ENCODE measurements at places on chromosomes 1 and 21. TPM values are rescaled to one million over a fixed set of nuclear protein-coding genes. Genes with fewer than 3 reads are reported as not detected.

Gene ASCL5
- polyA plus RNA-seq, result not detected

Gene TRIM46
- polyA plus RNA-seq, result 11.0 TPM

Gene PCSK9
- not detected for polyA plus RNA-seq

Gene CCDC181
- polyA plus RNA-seq, result 3.0 TPM

Gene TMIGD3
- polyA plus RNA-seq, result 3.9 TPM

Gene KRTAP12-4
- polyA plus RNA-seq, result not detected

Gene IPO9
- 108 TPM for polyA plus RNA-seq

Gene A3GALT2
- polyA plus RNA-seq, result not detected

Gene DUSP10
- polyA plus RNA-seq, result 10.6 TPM

Gene SERTAD4
- 9.2 TPM for polyA plus RNA-seq

Gene NBPF6
- polyA plus RNA-seq, result not detected

Gene KCNJ6
- 1.6 TPM for polyA plus RNA-seq

Gene TNFAIP8L2
- 1.7 TPM for polyA plus RNA-seq

Gene AIRE
- polyA plus RNA-seq, result not detected

Gene S100A7A
- polyA plus RNA-seq, result not detected

Gene PKLR
- 0.17 TPM for polyA plus RNA-seq

Gene GRHL3
- not detected for polyA plus RNA-seq

Gene TFF3
- polyA plus RNA-seq, result 59.5 TPM

Gene MIGA1
- polyA plus RNA-seq, result 5.1 TPM

Gene GCSAML
- not detected for polyA plus RNA-seq

Gene ERRFI1
- 8.9 TPM for polyA plus RNA-seq
